ENCODE measurements at places on chromosomes 11 and 22. TPM values are rescaled to one million over a fixed set of nuclear protein-coding genes. Genes with fewer than 3 reads are reported as not detected.

GRCh38 chr22:34805771-34806170 lies 260.2 kb upstream of the ISX start:
- no peak for DNase-seq

DNA sequence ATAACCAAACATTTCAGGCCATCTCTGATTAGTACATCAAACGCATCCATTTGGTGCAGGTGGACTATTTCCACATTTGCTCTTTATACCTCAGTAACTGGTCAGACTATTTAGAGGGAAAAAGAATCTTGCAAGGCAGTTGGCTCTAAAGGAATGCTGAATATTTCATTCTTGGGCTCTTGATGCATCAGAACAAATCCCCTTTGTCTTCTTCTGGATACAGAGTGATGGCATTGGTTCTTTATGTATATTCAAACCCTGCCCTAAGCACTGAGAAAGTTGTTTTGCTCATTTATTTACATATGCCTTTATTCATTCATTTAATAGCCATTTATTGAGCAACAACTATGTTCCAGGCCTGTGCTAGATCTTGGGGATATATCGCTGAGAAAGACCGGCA lies 31.1 kb upstream of the RAB30 start:
- DNase-seq: no peak

DNA sequence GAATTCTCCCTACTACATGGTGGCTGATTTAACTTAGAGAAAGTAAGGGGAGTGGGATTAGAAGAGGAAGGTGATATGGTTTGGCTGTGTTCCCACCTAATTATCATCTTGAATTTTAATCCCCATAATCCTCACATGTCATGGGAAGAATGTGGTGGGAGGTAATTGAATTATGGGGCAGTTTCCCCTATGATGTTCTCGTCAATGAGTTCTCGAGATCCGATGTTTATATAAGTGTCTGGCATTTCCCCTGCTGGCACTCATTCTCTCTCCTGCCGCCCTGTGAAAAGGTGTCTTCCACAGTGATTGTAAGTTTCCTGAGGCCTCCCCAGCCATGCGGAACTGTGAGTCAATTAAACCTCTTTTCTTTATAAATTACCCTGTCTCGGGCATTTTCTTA lies 169.3 kb downstream of the CASP12 start:
- no peak for DNase-seq

The OPCML gene
- not detected for total RNA-seq

The PCNX3 gene
- 50.4 TPM for total RNA-seq

- DNase-seq: peak; percentile 65
These were observed 74.7 kb downstream of the SC5D start for GRCh38 chr11:121367001-121367843.

DNA sequence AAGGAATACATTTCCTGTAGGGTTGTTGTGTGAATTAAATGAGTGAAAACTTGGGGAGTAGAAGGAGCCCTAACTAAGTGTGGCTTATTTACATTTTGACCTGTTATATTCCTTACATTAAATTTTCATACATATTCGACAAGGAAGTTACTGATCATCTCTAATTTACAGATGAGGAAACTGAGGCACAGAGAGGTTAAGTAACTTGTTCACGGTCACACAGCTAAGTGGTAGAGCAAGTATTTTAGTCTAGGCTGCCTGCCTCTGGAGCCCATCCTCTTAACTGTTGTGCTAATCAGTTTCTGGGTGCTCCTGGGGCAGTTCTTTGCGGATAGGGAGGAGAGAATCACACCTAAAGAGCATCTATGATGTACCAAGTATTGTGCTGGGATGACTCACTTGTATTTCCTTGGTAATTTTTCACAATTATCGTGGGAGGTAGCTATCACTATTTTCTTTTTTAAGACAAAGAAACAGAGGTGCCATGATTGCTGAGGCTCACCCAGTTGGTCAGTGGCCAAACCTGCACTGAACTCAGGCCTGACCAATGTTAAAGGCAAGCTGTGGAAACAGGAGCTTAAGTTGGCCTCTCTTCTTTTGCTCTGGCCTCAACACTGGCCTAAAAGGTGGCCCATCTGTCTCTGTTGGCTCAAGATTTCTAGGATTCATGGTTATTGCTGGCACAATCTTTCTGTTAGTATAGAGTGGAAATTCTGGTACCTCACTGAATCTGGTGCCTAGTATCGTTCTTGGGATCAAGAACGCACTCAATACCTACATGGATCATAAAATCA lies 2.9 kb upstream of the ELF5 start:
- DNase-seq: no peak

GRCh38 chr11:5674391-5674790 lies 10.5 kb downstream of the TRIM5 start:
- DNase-seq: no peak

The PNPLA5 gene
- total RNA-seq: not detected

DNA sequence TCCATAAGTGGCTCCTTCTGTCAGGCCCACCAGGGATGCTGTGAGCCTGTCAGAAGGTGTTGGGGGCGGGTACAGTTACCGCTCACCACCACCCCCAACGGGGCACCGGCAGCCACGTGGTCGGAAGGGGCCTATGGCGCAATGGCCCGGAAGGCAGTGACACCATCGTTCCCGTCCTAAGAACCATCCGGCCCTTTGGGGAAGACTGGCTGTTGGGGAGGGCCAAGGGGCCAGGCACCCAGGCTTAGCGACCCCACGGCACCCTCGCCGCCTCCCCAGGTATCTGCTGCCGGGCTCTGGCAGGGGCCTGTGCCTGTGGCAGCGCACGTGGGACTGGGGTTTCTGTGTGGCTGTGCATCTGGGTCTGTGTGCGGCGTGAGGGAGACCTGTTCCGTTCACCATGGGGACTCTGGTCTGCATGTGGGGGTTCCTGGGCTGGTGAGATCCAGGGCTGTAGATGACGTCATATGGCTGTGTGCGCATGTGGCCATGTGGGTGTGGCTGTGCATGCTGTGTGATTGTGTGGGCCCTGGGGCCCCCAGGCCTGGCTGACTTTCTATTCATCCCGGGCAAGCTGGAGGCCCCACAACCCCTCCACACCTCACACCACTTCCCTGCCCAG lies 717 bp downstream of the OSM start:
- peak; percentile 81 for DNase-seq

DNA sequence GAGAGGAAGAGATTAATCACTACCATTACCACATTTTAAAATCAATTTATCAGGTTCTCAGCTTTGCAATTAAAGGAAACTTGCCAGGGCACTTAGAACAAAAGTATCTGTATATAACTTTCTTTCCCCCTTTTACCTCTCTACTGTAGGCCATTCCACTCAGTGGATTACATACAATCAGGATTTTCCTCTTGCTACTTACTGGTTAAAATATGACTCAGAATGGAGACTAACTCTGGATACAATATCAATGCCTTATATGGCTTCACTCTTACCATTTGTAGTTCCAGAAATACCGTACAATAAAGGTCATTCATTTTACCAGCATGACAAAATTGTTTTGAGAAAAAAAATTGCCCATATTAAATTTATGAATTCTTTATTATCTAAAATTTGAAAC lies 706.8 kb downstream of the KCNA4 start:
- DNase-seq: no peak

GRCh38 chr22:36584666-36585065 lies 55.7 kb upstream of the EIF3D start:
- DNase-seq: no peak

The MYBPC3 gene
- total RNA-seq: 0.86 TPM

- DNase-seq: no peak
These were observed 7.2 kb downstream of the PTDSS2 start for GRCh38 chr11:457111-457760.

DNA sequence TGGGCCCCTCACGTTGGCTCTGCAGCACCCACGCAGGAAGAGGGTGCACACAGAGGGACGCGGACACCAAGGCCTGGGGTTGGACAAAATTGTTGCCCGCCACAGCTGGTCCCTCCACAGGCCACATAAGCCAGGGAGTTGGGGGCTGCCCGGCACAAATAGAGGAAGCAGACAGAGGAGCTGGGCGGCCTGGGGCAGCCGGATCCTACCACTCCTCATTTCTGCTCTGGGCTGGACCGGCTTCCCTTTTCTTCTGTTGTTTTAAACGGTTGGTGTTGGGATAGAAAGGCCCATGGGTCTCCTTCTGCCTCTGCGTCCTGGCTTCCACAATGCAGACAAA lies 36.4 kb upstream of the LINC01488 start:
- no peak for DNase-seq

DNA sequence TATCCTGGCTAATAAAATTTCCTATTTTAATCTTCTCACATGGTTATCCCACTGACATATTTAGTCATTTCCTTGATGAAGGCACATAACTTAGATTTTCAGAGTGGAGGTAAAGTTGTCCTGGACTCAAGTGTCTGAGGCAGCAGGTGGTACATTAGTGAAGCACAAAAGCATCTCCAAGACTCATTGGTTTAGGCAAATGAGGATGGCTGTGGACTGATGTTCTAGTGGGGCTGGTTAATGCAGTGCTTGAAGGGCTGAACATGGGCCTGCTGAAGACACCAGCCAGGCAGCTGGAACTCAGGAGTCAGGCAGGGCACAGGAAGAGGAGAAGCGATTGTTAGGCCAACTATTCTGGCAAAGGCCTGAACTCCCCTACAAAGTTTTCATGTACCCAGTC lies 76.3 kb upstream of the SESN3 start:
- no peak for DNase-seq

- no peak for DNase-seq
These were observed 6.3 kb downstream of the KCNJ1 start for GRCh38 chr11:128860571-128861361.

- DNase-seq: no peak
These were observed 157.6 kb downstream of the BLID start for GRCh38 chr11:121958323-121958970.

- no peak for DNase-seq
These were observed 39.9 kb downstream of the CD44 start for GRCh38 chr11:35178873-35179272.

DNA sequence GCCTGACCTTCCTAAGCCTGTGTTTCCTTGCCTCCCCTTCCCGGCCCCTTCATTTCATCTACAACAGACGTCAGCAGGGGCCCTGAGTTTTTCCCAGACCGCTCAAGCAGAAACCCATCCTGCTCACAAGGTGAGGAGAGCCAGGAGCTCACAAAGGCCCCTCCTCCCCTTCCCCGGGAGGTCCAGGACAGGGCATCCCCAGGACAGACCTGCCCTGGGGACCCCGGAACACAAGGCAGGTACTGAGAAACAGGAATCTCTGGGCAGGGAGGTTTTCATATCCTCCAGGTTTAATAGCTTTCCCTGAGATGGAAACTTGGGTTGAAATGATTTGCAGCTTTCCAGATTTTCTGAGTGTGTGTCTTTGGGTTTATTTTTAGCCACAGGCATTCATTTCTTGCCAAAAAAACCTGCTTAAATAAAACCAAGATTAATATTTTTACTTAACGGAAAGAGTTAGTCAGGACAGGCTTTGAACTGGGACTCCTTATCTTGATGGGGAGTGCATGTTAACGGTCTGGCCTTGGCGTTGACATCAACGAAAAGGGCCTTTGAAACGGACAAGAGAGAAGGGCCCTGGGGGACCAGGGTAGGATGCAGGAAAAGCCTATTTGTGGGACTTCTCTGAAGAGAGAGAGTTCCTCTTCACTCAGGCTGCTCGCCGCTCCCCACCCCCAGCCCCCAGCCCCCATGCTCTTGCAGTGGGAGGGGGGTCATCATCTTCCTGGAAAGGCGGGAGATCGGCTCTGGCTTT lies 38.5 kb downstream of the TIMP3 start:
- no peak for DNase-seq

The OR51E1 gene
- total RNA-seq: not detected

DNA sequence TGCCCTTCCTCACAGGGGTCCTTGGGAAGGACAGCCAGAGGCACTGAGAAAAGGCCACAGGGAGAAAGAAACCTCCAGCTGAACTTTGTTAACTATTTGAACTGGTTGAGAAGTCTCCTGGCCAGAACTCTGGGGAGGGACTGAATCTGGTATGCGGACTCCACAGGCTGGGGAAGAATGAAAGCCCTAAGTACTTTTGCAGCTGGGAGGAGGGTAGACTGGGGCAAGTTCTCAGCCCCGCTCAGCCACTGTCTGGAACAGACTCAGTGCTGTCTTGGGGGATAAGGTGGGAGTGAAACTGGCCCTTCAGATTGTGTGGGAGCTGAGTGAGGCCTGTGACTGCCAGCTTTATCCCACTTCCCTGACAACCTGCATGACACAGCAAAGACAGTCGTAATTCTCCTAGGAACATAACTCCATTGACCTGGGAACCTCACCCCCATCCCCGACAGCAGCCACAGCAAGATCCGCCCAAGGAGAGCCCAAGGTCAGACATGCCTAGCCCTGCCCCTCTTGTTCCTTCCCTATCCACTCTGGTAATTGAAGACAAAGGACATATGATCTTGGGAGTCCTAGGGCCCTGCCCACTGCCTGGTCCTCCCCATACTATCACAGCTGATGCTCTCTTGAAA lies 475.1 kb upstream of the CNTN5 start:
- no peak for DNase-seq

GRCh38 chr11:59173964-59174663 lies 2.2 kb downstream of the DTX4 start:
- DNase-seq: no peak

The APLNR gene
- total RNA-seq: not detected

DNA sequence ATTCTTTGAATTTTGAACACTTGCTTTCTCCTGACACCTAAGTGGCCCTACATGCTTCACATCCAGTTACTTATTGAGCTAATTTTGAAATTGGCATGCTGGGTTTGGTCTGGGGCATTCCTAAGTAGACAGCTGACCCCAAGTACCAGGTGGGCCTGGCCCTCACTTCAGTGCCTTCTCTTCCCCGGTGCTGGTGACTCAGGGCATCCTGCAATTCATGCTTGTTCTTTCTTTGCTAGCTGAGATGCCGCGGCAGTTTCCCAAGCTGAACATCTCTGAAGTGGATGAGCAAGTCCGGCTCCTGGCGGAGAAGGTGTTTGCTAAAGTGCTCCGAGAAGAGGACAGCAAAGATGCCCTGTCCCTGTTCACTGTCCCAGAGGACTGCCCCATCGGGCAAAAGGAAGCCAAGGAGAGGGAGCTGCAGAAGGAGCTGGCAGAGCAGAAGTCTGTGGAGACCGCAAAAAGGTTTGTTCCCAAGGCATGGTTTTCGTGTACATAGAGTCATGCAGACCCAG lies 6.3 kb downstream of the AMPD3 start:
- no peak for DNase-seq

GRCh38 chr11:134556186-134556585 lies 144.1 kb upstream of the B3GAT1 start:
- DNase-seq: no peak

DNA sequence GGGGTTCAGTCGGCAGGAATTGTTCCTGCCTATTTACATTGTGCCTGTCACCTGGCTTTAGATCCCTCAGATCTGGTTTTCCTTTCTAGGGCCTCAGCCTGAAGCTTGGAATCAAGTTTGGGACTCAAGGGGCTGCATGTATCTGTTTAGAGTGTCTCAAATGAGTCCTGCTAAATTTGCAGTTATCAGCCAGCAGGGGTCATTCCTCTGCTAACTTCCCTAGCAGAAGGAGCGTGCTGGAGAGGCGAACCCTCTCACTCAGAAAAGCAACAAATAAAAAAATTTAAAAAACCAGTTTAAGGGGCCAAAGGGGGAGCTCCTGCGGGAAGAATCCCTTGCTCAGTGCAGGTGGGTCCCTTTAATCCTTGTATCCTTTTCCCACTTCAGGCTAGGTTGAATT lies 1220.2 kb downstream of the JRKL start:
- DNase-seq: no peak

- peak; percentile 33 for DNase-seq
These were observed 77.5 kb upstream of the CTSC start for GRCh38 chr11:88414981-88415413.

GRCh38 chr11:14414470-14415461 lies 55.8 kb upstream of the RRAS2 start:
- DNase-seq: peak; percentile 26

The ETS1 gene
- total RNA-seq: 830 TPM

Data from naive thymus-derived CD4-positive, alpha-beta T cell (primary cell).